ENCODE measurements at places on chromosomes 1 and 21.

- peak; percentile 16 for DNase-seq
These were observed 868 bp downstream of the ZBTB40 start for GRCh38 chr1:22452481-22452957.

DNA sequence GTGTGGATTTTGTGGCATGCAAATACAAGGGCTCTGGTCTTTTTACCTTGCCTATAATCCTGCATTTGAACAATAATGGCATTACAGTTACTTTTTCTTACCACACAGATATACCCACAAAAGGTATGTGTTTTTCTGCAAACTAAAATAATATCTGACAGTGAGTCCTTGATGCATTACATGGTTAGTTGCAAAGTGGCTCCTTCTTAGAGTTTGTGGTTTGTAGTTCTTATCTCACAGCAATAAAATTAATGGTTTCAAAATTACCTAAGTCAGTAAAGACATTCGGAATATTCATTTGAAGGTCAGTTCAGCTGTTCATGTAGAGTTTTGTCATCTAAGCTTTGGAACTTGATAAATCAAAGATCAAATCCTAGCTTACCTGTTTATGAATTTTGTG, 43.5 kb downstream of the SNX7 start:
- DNase-seq: no peak

GRCh38 chr1:246081856-246082668, 425.0 kb downstream of the SMYD3 start:
- DNase-seq: no peak

- DNase-seq: no peak
These were observed 1.2 kb upstream of the DENND1B start for GRCh38 chr1:197776351-197777105.

GRCh38 chr1:241934201-241934848, 23.2 kb upstream of the BECN2 start:
- DNase-seq: no peak

Data from hematopoietic multipotent progenitor cell treated with erythropoietin and hydrocortisone succinate and interleukin-3 and kit ligand, for 15 days (in vitro differentiated cells).